ENCODE measurements at places on chromosomes 6 and 20.

- no peak for DNase-seq
Observed at GRCh38 chr6:6405997-6406714, 85.7 kb upstream of the F13A1 start.

DNA sequence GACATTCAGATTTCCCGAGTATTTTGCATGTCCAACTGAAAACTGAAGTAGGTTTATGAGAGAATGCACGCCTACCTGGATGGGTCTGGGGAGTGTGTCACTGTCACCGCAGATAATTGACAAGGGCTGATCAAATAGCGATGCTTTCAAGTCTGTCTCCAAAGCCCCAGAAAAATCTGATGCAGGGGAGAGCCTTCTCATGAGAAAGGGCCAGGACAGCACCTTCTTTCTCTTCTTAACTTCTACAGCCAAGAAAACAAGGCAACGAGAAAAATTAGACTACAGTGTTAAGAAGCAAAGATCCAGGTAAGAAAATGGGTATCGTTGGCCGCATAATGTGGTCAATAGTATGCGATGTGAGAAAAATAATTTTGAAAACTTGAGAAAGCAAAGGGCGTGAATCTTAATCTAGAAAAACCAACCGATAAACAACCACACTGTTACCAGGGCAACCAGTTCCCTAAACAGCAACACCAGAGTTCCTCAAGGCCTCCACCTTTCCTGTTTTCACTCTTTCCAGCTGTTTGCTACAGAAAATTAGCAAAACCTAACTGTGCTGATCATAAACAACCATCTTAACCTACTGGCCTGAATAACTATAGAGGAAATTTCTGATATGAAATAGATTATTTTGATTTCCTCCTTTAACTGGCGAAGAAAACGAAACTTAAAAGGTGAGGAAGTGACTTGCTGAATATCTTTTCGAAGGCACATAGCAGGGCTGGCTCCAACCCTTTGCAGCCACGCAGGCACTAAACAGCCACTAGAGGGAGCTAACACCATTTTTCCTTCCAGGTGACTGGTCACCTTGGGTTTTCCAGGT is 2.6 kb downstream of the TAGAP start:
- DNase-seq: peak; percentile 55

GRCh38 chr6:124396361-124396760 is 565.9 kb upstream of the RNF217 start:
- no peak for DNase-seq

- no peak for DNase-seq
Observed at GRCh38 chr6:49849213-49849907, 17.0 kb downstream of the CRISP1 start.

GRCh38 chr20:43255877-43256276 is 66.2 kb upstream of the PTPRT start:
- no peak for DNase-seq

- DNase-seq: no peak
Observed at GRCh38 chr6:50271266-50271665, 221.5 kb upstream of the DEFB112 start.

GRCh38 chr20:33686984-33687366 is 790 bp upstream of the E2F1 start:
- no peak for DNase-seq

DNA sequence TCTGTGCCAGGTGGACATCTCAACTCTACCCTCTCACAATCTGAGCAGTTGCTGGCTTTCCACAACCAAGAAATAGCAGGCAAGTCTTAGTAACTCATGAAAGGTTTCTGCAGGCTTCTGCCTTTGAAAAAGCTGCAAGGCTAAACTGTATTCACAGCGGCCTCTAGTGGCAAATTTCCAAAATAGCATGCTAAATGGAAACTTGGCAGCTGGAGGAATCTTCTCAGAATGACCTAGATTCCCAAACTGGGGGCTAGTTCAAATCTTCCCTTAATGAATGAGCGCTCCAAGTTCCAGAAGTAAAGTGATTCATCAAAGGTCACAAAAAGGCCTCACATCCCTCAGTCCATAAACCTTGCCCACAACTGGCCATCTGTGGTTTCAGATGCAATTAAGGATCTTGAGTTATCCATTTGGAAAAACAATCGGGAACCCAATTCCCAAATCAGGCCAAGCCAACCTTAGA is 11.9 kb upstream of the CPNE5 start:
- DNase-seq: no peak

DNA sequence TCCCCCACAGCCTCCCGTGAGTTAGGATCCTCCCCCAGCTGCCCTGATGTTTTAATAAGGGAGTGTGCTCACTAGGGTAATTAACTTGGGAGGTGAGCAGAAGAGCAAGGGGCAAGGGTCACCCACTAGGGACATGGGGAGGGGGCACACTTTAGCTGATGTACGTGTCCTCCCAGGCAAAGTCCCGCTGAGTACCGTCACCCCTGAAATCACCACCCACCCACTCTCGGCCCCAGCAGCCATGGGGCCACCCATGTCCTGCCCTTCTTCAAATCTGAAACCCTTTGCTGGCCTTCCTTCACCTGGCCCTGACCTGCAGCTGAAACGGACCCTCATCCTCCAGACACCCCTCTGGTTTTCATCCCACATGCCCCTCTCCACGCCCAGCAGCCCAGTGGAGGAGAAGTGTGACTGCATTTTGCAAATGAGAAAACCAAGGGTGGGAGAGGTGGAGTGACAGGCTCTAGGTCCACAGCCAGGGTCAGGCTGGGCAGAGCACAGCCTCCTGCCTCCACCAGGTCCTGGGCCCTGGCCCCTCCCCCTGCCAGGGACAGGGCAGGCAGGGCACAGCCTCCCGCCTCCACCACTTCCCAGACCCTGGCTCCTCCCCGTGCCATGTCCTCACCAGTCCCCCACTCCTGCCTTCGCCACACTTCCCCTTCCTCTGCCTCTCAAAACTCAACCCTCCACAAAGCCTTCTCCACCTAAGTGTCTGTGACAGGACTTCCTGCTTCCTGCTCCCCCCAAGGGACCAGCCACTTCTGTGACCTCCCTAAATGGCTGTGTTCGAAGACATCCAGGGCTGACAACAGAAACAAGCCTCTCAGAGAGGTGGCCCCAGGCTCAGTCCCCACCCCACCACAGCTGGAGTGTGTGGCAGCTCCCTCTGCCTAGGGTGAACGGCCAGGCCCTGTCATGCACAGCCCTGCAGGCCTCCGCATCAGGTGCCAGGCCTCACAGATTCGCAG is 15.1 kb downstream of the ACSS1 start:
- DNase-seq: peak; percentile 14

GRCh38 chr6:48069280-48069679 is 41.7 kb downstream of the PTCHD4 start:
- no peak for DNase-seq

DNA sequence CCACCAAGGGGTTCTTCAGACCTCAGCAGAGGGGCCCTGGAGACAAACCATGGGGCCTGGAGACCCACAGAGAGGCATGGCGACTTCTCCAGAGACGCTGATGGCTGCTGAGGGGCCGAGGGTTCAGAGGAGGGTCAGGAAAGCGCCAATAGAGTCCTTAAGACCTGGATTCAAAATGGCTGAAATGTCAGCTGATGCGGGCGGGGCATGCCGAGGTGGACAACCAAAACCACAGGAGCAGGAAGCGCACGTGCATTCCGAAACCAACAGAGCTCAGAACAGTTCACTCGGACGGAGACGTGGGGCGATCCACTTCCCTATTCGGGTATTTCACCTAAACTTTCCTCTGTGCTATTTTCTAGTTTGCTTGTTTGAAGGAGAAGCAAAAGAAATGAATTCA is 99.9 kb upstream of the RIN2 start:
- DNase-seq: no peak

DNA sequence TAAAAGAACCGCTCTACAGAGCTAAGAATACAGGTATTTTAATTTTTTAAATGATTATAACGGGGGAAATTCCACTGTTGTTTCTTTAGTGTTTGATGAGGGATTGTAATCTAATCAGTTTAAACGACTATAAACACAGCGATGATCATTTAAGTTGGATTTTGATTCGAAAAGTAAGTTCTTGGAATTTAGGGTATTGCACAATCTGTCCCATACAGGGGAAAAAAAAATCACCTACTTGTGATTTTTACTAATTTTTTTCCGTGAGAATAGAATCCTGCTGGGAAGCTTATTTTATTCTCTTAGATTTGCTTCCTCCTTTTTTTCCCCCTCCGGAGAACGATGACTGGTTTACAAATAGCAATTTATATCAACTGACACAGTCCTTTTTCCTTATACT is 108.0 kb downstream of the LAMA2 start:
- DNase-seq: no peak
